Stimulated activated CD4-positive, alpha-beta T cell treated with anti-CD3 and anti-CD28 coated beads, TNF-alpha, amount 100 ng/mL, for 1 hour (primary cell): ENCODE measurements at places on chromosomes 5 and 9.

GRCh38 chr9:100597236-100597635 is 19.4 kb downstream of the CAVIN4 start:
- DNase-seq = no peak

DNA sequence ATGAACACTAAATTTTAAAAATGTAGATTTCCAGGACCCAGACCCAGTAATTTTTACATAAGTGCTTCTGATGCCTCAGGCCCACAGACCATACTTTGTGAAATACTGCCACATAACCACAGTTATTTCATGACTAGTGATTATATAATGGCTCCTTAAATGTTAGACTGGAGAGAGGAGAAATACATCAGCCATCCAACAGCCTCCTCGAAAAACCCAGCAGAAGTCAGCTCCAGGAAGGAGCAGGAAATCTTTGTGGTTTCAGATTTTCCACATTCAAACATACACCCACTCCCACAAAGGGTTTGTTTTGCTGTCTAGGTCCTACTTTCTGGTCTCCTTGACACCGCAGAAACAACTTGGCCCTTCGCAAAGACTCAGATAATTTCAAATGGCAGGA is 455.2 kb downstream of the DTWD2 start:
- DNase-seq = no peak

DNA sequence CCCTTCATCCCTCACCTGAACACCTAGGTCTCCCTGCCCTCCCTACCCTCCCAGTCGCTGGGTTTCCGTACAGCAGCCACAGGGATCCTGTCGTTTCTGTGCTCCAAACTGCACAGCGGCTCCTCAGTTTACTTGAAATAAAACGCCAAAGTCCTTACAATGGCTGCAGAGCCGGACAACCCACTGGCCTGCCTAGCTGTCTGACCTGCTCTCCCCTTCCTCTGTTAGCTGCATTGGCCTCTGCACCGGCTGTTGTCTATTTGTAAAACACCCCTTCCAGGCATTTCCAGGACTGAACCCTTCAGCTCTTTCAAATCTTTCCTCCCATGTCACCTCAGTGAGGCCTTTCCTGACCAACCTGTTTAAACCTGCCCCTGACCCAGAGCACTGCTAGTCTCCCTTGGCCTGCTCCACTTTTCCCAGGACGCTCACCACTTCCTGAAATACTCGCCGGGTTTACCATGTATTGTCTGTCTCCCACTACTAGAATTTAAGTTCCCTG is 9.1 kb upstream of the MGAT1 start:
- no peak for DNase-seq

DNA sequence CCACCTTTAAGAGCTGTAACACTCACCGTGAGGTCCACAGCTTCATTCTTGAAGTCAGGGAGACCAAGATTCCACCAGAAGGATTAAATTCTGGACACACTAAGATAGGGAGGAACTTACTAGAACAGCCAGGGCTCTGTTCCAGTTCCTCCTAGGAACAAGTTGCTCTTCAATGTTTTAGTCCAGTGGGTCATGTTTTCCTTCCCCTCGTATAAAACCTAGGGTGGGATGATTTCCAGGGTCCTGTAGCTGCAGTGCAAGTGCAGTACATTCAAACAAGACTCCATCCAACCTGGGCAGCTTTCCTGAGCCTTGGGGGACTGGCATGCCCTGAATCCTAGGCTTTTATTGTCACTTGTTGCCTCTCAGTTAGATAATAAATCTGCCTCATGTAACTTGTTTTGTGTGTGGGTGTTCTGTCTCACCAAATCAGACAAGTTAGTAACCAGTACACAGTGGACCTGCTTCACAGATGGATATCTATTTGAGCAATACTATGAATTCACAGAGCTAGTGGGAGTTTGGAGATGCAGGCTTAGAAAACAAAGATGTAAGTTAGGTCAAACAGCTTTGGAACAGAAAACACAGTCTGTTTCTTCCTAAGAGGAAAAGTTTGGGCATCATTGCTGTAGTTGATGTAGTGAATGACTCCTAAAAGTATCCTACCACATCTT is 405.6 kb downstream of the GABRG2 start:
- no peak for DNase-seq

DNA sequence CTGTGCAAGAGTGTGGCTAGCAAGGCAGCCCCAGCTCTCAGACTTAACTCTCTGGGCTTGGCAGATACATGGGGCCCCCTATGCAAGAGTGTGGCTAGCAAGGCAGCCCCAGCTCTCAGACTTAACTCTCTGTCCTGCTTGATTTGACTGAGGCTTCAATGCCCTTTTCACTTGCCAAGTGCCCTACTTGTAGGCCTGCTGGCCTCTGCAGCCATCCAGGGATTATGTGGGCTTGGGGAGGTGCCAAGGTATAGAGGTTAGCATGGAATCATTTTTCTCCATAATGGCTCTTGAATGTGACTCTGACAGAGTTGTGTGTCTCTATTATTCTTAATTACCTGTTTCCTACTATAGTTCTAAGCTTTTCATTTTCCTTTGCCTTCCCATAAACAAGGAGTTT is 115.5 kb upstream of the RUSC2 start:
- DNase-seq = no peak

DNA sequence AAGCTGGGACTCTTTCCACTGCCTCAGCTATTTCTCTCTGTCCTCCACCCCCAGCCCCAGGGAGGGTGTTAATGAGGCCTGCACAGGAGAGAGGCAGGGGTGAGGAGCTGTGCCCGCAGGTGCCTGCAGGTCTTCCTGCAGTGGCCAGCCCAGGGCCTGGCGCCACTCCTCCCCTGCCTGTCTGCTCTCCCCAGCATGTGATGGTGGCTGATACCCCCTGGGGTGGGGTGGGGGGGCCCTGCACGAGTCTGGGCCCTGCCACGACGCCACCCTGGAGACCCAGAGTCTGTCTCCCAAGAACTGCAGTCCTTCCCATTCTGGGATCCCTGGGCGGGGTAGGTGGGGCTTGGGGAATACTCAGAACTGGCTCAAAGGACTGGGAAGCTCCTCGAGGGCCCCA is 166.4 kb upstream of the SMIM23 start:
- no peak for DNase-seq

- no peak for DNase-seq
These were observed 116.6 kb upstream of the GAS1 start for GRCh38 chr9:87063871-87064270.

DNA sequence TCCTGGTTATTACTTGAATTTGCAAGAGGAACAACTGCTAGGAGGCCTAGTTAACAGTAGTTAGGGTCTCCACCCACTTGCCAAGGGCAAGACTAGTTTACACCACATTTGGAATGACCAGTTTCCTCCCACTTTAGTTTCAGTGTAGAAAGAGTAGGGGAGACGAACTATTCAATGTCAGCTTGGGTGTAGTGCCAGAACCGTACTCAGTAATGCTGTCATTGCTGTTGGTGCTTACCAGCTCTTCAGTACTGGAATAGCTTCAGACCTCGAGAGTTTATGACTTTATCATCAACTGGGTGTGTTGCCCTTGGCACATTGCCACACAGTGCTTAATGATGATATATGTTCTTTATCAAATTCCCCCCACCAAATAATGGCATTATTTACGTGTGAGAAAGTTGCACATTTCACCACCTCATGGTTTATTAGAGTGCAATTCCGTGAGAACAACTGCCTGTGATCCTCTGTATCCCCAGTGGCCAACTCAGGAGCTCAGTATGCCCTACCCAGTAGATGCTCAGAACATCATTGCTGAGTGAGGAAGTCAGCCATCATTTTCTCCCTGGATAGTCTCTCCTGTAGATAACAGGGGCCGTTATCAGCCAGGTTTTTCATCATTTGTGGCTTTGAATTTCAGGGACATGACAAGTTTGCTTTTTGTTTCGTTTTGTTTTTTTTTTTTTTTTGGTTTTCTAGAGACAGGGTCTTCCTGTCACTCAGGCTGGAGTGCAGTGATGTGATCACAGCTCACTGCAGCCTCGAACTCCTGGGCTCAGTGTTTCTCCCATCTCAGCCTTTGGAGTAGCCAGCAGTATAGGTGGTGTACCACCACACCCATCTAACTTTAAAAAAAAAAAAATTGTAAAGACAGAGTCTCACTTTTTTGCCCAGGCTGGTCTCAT is 67.3 kb downstream of the DOCK8 start:
- DNase-seq = no peak

- DNase-seq = no peak
These were observed 16.2 kb downstream of the PRLR start for GRCh38 chr5:35214051-35214450.

DNA sequence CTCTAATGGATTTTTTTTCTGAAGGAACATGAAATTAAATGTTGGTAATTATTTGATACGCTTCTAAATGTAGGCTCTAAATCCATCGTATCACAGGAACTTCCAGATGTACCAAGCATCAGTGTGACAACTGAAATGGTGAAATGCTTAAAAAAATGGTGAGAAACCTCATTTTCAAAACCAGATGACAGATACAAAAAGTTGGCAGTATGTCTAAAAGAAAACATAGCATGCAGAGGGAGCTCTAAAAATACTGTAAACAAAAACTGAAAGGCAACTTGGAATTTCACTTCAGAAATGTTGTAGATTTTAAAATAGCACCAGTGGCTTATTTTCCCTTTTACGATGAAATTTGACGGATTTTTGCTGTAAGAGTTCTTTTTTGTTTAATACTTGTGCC is 1043.6 kb upstream of the WWC1 start:
- no peak for DNase-seq

GRCh38 chr9:127963041-127963358 is 17.8 kb downstream of the EEIG1 start:
- no peak for DNase-seq

- no peak for DNase-seq
These were observed 60.4 kb downstream of the GHR start for GRCh38 chr5:42483472-42484154.

- no peak for DNase-seq
These were observed 32.1 kb downstream of the RAPGEF1 start for GRCh38 chr9:131707733-131708157.

DNA sequence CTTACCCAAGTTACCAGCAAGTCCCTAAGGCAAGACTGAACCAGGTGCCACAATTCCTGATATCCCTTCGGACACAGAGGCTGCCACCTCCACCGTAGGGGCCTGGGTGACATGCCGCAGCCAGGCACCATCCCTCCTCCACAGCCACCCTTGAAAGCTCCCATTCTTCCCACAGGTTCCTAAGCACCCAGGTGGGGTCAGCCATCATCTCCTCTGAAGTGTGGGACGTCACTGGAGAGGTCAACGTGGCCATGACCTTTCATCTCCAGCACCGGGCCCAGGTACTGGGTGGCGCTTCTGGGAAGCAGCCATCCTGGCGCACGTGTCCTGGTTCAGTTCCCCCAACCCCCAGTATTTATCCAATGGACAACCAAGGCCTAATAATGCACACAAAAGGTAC is 8.2 kb downstream of the ADGRD2 start:
- no peak for DNase-seq

DNA sequence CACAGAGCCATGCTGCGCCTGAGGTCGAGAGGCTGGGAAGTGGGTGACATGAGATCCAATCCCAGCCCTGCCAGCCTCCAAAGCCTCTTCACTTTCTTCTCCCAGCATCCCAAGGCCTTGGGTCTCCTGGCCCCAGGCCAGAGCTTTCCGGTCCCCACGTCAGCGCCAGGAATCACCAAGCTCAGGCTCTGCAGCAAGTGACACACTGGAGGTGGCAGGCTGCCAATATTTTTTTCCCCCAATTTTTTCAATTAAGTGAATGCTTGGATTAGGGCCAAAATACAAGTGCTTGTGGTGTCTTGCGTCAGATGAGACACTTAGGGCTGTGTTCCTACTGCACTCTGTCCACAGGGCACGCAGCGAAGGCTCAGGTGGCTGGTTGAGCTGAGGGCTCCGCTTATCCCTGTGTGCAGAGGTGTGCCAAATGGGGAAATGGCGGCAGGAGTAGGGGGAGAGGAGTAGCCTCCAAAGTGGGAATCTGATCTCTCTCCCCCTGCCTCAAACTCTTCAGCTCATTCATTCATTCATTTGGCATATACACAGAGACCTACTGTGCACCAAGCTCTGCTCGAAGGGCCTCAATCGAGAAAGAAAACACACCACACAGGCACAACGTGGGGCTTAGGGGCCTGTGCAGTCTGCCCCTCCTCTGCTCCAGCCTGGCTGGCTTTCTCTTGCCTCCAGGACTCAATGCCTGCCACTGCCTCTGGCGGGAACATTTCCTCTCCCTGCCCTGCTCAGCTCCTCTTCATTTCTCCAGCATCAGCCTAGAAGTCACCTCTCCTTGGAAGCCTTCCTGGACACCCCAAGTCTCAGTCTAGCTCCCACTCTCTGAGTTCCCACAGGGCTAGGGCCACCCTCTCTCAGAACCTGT is 16.6 kb downstream of the SH3PXD2B start:
- no peak for DNase-seq

GRCh38 chr5:16456103-16456832 is 9.3 kb downstream of the ZNF622 start:
- DNase-seq = no peak

GRCh38 chr5:117084067-117084466 is 509.4 kb upstream of the SEMA6A start:
- DNase-seq = no peak

GRCh38 chr5:96517295-96517694 is 84.2 kb upstream of the PCSK1 start:
- DNase-seq = no peak

- no peak for DNase-seq
These were observed 39.8 kb upstream of the ANGPTL2 start for GRCh38 chr9:127162046-127162863.

GRCh38 chr5:119290161-119290569 is 65.7 kb upstream of the TNFAIP8 start:
- DNase-seq = no peak

DNA sequence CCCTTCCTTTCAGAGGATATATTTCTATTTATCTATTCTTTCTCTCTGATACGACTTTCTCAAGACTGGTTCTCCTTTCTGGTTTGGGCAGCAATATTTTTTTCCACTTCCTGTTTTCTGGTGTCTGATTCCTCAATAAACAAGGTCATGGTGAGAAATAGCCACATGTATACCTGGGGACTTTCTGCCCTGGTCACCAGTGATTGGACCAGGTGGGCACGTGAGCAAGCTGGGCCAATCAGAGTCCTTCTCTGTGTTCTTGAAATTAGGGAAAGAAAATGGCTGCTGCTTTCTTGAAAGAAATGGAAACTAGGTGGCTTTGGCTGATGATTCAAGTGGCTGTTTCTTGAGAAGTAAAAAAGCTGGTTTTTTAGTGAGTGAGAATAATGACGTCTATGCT is 18.4 kb upstream of the GSN start:
- no peak for DNase-seq

GRCh38 chr5:66343370-66344071 is 199.4 kb downstream of the SREK1 start:
- no peak for DNase-seq

DNA sequence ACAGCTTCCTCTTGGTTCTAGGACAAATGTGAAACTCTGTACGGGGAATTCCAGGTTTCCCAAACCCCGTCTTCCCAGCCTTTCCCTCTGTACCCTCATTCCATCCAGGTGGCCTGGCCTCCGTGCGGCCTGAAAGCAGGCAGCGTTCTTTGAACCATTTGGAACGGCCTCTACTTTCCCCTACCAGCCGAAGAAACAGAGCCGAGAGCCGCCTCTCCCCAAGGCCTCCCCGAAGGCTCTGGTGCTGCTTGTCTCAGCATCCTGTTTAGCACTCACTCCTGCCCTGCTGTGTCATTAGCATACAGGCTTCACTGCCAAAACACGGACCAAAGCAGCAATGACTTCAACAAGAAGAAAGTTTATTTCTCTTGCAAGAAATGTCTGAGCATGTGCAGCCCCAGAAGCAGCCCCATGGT is 137.7 kb downstream of the HSD17B3 start:
- DNase-seq = no peak
